ENCODE measurements at places on chromosomes 6 and 20.

GRCh38 chr6:71510057-71510713 is 221.6 kb downstream of the OGFRL1 start:
- peak; percentile 28 for DNase-seq

GRCh38 chr6:165937564-165938358 is 229.9 kb downstream of the TBXT start:
- DNase-seq = no peak

DNA sequence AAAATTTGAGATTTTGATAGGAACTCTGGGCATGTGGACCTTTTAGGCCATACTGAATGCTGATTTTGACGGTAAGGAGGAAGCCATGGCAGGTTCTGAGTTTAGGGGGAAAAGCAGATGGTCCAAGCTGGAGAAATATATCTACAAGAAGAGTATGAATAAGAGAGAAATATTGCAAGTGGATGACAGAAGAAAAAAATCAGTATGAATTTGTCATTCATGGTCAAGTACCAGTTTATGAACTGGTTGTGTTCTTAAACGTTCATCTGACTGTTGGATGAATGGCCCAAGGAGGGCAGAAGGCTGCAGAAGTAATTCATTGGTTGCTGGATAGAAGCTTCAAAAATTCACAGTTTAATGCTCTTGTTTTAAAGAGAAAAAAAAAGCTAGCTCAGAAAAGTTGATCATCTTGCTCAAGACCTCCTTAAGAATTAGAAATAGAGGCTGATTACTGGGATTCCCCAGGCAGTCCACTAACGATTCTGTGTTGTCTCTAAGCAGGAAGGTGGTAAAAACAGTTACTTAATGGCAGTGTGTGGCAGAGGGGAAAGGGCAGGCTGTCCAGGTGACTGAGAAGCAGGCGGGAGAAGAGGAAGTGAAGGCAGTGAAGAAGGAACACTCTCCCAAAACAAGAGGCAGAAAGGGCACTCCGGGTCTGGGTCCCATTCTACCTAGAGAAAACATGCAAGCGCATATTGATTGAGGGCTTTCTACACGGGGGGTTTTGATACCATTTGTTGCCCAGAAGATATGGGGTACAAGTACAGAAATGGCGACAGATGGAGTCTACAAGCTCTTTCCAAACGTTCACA is 2.0 kb upstream of the DUSP22 start:
- DNase-seq = no peak

DNA sequence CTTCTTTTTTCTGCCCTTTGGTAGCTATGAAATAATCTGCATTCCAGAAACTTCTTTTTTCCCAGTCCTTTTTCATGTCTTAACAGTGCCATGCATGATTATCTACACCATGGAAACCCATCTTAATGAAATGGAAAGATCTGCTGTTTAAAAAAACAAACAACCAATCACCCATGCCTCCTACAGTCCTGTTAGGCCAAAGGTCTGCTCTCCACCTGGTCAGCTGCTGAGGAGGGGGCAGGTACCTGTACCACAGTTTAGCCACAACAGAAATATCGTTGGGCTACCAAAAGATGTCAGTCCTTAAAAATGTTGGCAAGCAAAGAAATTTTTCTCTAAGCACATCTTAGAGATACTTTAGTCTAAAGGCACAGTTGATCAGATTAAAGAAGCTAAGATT is 112.6 kb downstream of the SLC16A10 start:
- DNase-seq = no peak

GRCh38 chr6:166556863-166557322 is 29.6 kb downstream of the RAMACL start:
- peak; percentile 98 for DNase-seq

DNA sequence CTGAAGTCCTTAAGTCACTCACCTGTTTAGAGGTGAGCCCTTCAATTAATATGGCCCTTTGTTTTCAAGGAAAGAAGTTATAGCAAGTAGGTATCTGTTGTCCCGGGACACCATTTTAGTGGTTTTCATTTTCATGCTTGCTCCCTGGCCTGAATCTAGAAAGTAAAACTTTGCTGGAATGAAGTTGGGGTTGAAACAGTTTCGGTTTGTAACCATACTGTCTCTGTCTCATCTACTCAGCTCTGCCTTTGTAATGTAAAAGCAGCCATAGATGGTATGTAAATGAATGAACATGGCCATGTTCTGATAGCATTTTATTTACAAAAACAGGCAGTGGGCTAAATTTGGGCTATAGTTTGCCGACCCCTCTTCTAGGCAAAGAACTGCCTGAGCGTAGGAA is 64.9 kb upstream of the GNRH2 start:
- no peak for DNase-seq

GRCh38 chr6:156774863-156775405 is 2.2 kb upstream of the ARID1B start:
- peak; percentile 77 for DNase-seq

DNA sequence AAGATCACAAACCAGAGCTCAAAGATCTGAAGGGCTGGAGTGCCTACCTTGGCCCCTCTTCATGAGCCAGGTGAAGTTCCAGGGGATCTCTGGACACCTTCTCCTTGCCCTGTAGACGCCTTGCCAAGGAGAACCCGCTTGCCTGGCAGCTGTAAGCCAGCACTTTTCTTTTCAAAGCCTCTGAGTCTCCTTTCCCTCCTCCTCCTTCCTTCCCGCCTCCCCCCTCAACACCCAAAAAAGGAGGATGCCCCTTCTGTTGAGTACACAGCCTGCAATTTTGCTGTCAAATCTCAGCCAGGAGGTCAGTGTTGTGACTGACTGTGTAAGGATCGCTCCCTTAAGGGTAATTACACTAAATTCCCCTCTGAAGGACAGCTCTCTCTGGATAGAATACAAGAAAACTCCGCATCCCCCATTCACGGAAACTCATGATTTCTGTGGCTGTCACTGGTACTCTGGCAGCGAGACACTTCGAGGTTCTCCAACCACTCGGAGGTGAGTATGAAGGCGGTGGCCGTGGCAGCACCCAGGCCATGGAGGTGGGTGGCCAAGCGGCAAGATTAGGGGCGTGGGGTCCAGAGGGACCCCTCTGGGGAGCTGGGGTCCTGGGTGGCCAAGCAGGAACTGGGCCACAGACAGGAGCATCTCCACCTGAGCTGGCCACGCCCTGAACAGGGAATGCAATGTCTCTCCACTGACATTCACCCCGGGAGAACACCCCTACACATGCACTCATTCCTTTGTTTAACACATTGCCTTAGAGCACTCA is 23.2 kb upstream of the FOXP4 start:
- DNase-seq = no peak

- peak; percentile 84 for DNase-seq
Observed at GRCh38 chr6:14713008-14713960, 532.6 kb upstream of the JARID2 start.
